Jurkat, Clone E6-1 (cell line): ENCODE measurements at places on chromosomes 3 and 15.
A peak's percentile ranks its signal among the peaks of the same experiment; 100 is the strongest.

DNA sequence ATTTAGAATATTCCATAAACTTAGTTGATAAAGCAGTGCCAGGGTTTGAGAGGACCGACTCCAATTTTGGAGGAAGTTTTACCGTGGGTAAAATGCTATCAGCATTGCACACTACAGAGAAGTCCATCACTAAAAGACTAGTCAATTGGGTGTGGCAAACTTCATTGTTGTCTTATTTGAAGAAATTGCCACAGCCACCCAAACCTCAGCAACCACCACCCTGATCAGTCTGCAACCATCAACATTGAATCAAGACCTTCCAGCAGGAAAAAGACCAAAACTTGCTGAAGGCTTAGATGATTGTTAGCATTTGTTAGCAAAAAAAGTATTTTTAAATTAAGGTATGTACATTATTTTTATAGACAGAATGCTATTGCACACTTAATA, 60.5 kb downstream of the KLF13 start:
- DNase-seq, result peak; percentile 40

- no peak for DNase-seq
Measured at GRCh38 chr3:61997101-61997500, 376.2 kb downstream of the FEZF2 start.

- no peak for DNase-seq
Measured at GRCh38 chr3:167743799-167744198, 8.3 kb downstream of the SERPINI1 start.

DNA sequence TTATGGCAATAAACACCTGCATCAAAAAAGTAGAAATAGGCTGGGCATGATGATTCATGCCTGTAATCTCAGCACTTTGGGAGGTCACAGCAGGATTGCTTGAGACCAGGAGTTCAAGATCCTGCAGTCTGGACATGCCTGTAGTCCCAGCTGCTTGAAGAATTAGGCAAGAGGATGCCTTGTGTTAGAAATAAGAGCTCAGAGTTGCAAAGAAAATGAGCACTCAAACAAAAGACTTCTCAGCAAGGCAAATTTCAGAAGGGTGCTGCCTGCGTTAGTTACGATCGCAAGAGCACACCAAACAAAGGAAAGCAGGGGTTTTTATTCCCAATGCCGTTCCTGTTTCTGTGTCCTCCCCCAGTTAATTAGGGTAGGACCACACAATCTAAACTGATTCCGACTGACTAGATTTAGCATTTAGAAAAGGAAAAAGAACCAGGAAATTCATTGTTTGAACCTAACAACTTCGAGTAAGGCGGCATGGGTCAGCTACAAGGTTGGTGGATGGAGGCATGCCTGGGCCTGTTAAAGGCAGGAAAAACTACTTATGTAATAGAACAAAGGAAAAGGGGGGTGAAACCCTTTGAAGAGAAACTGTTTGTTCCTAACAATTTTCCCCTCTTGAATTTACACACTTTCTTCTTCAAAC, 55.5 kb downstream of the DLG1 start:
- no peak for DNase-seq

DNA sequence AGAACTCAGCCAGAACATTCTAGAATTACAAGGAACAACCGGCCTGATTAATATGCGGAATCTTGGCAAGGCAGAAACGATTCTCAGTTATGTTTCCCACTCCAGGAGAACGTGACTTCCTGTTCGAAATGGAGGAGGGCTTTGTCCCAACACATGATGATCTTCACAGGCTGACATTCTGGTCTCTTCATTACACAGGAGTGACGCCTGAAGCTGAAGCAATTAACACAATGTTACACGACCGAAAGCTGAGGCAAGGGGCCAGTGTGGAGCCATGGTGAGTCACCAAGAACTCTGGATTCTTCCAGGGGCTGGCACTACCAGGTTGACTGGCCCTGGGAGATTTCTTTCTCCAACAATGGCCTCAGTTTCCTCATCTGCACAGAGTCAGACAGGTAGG, 40.9 kb downstream of the RFTN1 start:
- no peak for DNase-seq

DNA sequence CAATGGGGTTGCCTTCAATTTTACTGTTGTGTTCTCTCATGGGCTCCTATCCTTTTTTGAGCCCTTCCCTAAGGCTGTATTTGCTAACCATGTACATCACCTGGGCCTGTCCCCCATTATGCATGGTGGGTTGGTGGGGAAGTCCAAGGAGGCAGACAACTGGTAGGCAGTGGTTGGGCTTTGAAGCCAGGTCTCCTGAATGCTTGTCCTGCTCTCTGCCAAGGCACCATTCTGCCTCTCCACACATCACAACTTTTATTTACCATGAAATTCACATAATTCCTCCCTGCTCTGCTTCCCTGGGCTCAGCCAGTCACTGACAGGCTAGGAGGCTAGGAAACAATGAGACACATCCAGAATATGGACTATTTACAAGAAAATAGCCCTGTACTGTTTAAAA, 41.0 kb upstream of the COPB2 start:
- DNase-seq, result no peak

- DNase-seq, result peak; percentile 7
Measured at GRCh38 chr3:68256635-68257223, 602.3 kb upstream of the SUCLG2 start.

- DNase-seq, result no peak
Measured at GRCh38 chr3:66712210-66712609, 211.4 kb upstream of the LRIG1 start.
